ENCODE measurements at places on chromosomes 4 and X.

- DNase-seq: no peak
These were observed 297.5 kb upstream of the RASGEF1B start for GRCh38 chr4:81769244-81769643.

DNA sequence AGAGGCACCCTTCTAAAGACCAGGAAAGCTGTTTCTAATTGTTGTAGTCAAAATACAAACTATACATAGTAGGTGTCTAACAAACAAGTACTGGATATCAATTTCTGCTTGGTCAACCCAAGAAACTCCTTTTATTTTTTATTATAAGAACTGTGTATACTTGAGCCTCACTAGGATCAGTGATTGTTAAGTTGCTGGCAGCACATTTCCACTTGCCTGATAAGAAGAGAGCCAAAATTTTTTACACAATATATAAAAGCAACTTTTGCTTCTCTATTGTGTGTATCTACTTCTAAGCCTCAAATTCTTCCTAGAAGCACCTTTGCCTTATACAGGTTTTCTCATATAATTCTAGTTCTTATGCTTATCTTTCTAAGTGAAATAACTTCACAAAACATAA lies 703.0 kb upstream of the EPHA5 start:
- DNase-seq: no peak

DNA sequence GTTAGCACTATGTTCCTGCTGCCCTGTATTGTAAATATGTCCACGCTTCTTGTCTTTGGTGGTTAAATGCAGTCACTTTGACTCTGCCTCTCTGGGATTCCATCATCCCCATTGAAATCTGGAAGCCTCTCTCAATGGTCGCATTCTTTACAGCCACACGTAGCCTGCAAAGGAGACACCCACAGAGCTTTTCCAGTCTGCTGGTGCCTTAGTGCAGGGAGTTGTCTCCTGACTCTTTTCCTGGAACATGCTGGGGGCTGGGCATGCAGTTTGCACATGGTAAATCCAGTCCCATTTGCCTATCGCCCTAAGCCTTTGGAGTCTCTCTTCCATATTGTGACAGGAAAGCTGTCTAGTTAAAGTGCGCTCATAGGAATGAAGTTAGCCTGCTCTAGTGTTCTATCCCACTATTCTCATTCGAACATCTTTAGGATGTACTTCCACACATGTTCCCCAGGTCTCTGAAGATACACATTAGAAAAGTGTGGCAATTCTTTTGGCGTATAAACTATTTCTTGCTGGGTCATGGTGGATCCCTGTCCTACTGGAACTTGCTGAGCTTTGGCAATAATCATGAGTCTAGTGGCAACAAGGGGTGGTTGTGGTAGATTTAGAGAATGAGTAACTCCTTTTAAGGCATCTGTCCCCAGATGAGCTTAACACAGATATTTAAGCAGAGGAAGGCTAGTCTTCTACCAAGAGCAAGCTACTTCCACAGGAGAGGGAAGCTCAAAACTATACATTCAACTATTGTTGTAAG lies 33.7 kb downstream of the COQ2 start:
- DNase-seq: no peak

GRCh38 chrX:130110379-130111219 lies at the start of gene ELF4:
Gene ELF4, minus strand, starts transcription at chrX:130110497. Its CDS starts 29,167 bp downstream, at chrX:130081330.
- no peak for DNase-seq

DNA sequence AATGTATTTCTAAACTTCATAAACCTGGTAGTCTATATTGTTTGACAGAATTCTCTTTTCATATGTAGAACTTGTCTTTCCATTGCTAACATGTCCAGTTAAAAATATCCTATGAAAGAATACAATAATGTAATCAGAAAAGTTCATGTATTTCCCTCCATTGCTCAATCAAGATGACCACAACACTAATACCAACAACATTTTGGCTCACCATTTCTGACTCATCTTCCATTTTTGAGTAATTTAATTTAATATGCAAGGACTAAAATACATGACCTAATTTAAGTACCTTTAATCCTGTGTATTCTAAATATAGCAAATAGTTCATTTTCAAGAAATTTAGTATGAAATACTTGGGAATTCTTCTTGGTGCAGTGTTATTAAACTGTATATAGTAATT lies 239.5 kb upstream of the GPC4 start:
- DNase-seq: no peak

DNA sequence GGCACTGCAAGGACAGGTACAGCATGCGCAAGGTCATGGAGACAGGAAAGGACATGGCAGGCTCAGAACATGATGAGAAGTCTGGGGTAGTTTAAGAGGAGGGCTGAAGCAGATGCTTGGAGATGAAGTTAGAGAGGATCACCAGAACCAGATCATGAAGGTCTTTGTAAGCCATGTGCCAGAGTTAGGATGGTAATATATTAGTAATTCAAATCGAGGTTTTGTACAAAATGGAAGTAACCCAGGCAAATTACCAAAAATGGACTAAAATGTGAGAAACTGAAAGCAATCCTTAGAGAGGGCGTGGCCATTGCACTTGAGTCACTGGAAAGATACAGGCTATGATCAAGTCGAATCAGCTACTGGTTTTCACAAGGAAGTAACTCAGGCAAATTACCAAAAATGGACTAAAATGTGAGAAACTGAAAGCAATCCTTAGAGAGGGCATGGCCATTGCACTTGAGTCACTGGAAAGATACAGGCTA lies 13.5 kb downstream of the RXFP1 start:
- no peak for DNase-seq

GRCh38 chr4:61783050-61783449 lies 582.9 kb downstream of the ADGRL3 start:
- no peak for DNase-seq

- DNase-seq: no peak
These were observed 122.9 kb downstream of the C4orf33 start for GRCh38 chr4:129218897-129219296.

GRCh38 chr4:102687373-102687981 lies 73.3 kb downstream of the MANBA start:
- DNase-seq: no peak

GRCh38 chrX:25198891-25199290 lies 183.1 kb upstream of the ARX start:
- no peak for DNase-seq

DNA sequence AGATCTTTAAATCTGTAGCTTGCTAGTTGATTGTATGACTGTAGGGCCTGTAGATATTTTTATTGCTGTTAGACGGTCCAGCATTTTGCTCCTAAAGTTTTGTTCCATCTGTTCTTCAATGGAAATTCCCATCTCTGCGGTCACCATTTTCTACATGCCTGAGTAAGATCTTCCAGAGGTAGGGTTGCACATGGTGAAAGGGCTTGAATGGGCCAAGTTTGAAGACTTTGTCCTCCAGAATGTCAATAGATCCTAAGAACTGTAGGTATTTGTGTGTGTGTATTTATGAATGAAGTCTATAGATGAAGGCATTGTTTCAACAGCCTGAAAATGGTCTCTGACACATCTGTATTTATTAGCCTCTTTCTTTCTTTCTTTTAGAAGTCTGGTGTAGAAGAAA lies 22.3 kb upstream of the TAPT1 start:
- no peak for DNase-seq

DNA sequence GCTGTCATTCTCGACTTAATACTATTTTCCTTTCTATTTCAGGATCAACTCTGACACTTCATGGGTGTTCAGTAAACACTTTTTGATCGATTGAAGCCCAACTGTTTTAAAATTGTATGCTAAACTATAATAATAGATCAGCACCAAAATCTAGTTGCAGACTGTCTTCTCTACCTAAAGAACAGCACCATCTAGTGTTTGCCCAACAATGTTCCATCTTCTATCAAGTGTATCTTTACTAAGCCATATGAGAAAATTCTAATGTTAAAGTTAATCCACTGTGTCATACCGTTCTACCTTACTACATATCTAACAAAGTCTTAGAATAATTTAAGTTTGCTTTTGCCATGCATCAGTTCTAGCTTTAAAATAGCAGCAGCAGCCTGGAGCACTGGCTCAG lies 113.0 kb upstream of the PRDX4 start:
- no peak for DNase-seq

DNA sequence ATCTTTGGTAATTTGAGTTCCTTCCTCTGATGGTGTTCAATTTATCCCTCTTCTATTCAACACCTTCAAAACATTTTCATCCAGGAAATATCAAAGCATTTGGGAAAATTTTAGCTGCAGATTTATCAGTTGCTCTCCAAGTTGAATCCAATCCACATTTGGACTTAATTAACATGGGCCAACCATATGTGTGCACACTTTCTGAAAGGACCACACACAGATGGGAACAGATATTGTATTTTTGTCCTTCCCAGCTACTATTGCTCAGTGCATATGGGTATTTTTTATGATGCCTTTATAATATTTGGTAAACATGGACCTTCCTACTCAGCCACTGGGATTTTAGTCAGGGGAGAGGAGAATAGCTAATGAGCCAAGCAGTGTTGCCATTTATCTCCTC lies 65.2 kb downstream of the GLRA2 start:
- DNase-seq: no peak

DNA sequence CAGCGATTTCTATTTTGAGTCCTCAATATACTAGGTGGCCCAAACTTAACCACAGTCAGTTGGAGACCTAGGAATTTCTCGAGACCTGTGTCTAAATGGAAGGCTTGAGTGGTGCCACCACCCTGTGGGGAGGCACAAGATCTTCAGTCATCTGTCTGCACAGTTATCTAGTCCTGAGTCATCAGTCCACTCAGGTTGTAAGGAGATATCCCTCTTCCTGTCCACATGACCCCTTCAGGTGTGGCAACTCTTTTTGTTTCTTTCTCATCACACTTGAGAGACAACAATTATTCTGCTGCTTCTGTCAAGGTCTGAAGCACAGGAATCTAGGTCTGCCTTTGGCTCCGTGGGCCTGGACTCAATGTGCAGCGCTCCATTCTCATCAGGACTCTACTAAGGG lies 64.4 kb upstream of the IBSP start:
- no peak for DNase-seq

DNA sequence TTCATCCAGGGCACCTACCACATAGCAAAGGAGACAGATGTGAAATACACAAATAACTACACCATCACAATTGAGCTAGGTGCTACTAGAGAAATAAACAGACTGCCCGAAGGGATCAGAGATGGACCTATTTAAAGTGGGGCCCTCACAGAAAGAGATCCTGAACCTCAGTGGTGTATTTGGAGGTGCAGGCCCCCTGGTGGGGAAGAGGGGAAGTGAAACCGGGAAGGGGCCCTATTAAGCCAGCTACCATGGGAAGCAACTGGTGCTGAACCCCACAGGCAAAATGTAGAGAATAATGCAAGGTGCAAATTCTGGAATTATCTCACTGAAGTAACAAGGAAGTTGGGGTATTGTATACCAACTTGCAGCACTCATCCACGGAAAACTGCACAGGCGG lies 78.6 kb upstream of the FAM9A start:
- no peak for DNase-seq

- no peak for DNase-seq
These were observed 143.4 kb upstream of the NWD2 start for GRCh38 chr4:37101182-37101581.

- DNase-seq: no peak
These were observed 395.2 kb downstream of the SPOCK3 start for GRCh38 chr4:166838975-166839614.

GRCh38 chrX:41553688-41554087 lies 106.5 kb downstream of the NYX start:
- DNase-seq: no peak

GRCh38 chr4:140497405-140497746 lies 717 bp downstream of the MGAT4D start:
- DNase-seq: no peak

DNA sequence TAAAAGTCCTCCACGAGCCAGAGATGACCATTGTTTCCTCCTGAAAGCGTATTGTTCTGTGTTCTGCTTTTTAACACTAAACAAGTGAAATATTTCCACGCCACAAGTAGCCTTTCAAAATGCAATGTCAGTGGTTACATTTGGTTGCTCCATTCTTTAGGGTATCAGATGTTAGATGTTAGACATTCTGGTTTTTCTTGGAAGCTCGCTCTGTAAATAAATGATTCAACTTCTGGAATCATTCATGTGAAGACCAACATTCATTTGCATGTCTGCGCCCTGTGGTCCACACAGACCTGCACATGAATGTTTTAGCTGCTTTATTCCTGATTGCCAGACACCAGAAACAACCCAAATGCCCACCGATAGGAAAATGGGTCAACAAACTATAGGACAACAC lies 38.0 kb upstream of the HELT start:
- DNase-seq: no peak

DNA sequence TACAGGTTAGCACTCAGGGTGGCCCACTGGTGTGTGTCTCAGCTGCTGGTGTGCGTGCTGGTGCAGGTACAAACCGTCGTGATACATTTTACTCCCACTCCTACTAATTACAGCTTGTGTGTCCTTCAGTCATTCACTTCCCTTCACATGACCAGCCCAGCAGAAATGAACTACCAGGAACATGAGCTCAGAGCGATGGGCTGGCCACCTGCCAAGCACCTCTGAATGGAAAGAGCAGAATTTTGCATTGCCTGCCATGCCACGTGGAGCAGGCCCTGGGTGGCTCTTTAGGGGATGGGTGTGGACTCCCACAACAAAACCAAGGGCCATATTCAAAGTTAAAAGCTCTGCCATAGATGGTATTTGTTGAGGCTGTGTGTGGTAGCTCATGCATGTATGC lies 58.9 kb upstream of the PGM2 start:
- no peak for DNase-seq

DNA sequence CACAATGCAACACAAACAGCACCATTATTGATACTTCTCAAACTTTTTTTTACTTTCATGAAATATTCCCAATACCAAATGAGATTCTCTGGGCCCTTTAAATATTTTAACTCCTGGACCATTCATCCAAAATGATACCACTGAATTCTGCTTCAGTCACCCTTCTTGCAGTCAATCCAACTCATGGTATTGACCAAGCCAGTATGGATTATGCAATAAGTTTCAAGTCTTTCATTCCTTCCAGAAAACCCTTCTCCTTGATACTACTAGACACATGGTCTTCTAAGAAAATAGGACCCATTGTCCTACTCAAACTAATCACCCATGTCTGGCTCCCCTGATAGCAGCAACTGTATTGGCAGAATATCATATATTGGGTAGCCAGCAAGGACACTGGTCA lies 23.0 kb downstream of the ZNF721 start:
- DNase-seq: no peak

DNA sequence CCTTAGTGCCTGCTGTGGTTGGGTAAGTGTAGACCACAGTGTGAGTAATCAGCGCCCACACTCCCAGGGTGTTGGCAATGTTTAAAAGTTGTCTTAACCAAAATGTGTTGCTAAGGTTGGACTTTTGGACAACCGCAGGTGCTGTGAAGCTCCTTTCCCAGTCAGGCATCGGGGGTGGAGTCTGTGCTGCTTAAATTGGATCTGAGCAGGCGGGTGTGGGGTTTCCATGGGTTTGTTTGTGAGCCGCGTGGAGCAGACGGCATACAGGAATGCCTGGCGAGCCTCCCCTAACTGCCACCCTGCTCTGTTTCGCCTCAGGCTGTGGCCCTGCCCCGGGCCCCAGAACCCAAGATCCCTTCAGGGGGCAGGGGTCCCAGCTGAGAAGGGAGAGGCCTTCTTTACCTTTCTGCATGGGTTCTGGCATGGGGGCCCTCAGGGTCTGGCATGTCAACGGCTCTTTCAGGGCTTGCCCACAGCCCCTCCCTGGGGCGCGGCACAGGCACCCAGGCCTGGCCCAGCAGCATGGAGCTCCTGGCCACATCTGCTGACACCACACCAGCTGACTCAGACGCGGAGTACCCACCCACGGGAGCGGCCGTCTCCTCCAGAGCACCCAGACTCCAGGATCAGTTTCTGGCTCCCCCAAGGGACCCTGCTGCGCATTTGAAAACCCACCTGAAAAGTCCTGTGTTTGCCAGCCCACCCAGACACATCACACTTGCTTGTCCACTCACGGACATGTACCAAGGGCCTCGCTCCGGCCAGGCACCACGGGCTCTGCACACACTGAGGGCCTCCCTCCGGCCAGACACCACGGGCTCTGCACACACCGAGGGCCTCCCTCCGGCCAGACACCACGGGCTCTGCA lies 5.1 kb upstream of the SPON2 start:
- peak; percentile 24 for DNase-seq
